ENCODE measurements at places on chromosomes 1 and 21.

- no peak for DNase-seq
Measured at GRCh38 chr1:19074902-19075721, 118.6 kb upstream of the IFFO2 start.

DNA sequence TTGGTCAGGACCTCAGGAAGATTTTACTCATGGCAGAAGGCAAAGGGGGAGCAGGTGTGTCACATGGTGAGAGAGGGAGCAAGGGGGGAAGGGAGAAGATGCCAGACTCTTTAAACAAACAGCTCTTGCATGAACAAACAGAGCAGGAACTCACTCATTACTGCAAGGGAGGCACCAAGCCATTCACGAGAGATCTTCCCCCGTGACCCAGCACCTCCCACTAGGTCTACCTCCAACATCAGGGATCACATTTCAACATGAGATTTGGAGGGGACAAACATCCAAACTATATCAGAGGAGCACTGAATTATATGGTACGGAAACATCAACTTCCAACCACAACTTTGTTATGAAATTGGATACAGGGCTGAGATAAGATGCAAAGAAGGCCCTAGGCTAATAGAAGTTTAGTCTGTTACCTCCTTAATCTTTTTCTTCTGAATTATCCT lies 164.9 kb downstream of the ST6GALNAC3 start:
- DNase-seq: no peak

GRCh38 chr1:67005068-67005467 lies 48.9 kb downstream of the SLC35D1 start:
- DNase-seq: no peak

DNA sequence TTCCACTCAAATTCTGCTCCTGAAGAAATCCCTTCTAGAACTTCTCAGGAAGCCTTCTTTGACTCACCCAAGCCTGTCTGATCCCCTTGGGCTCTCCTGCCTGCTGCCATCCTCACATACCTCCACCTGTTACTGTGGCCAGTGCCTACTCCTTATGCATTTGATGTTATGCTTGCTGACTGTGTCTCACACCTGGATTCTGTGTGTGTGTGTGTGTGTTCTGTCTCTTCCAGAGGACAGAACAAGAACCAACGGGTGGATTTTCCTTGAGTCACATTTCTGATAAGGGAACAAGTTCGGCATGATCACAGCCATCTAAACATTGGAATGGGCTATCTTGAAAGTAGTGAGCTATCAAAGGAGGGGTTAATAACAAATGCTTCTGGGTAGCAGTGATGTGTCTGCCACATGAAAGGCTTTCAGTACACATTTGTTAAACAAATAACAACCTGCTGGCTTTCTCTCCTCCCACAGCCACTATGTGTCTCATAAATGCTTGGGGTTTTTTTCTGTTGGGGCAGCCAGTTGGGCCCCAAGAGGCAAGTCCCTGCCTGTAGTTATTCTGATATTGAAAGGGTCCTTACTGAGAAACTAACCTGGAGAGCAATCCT lies 8.9 kb upstream of the GPR37L1 start:
- DNase-seq: no peak

- no peak for DNase-seq
Measured at GRCh38 chr1:208513799-208514198, 269.6 kb upstream of the PLXNA2 start.

GRCh38 chr1:92858564-92859399 lies 26.9 kb downstream of the RPL5 start:
- DNase-seq: peak; percentile 39

- no peak for DNase-seq
Measured at GRCh38 chr1:172001288-172001687, 160.0 kb downstream of the DNM3 start.

GRCh38 chr1:106646816-106647215 lies 409.7 kb upstream of the PRMT6 start:
- no peak for DNase-seq

DNA sequence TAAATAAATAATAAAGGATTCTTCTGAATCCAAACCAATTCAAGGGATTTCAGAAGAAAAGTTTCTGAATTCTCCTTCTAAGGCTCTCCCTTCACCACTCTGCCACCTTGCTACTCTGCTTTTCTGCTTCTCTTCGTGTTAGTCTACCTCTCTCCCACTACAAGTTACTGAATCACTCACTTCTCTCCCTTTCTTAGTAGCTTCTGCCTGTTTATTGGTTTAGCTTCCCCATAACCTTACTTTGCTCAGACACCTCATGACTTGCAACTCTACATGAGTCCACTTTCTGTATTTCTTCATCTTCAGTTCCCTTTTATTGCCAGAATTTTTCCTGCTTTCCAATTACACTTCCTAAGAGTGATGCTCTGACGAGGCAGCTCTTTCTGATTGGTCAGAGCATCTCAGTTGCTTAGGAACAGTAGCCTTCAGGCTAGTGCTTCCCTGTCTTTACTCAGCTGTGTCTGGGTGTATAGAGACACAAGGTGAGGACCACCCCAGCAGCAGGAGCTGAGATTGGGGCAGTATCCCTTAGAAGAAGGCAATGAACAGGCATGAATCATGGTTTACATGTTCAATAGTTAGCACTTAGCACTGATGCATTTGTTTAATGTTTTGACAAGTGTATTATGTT lies 144.6 kb downstream of the SLC30A10 start:
- DNase-seq: no peak

GRCh38 chr1:171965777-171966176 lies 124.5 kb downstream of the DNM3 start:
- DNase-seq: no peak

DNA sequence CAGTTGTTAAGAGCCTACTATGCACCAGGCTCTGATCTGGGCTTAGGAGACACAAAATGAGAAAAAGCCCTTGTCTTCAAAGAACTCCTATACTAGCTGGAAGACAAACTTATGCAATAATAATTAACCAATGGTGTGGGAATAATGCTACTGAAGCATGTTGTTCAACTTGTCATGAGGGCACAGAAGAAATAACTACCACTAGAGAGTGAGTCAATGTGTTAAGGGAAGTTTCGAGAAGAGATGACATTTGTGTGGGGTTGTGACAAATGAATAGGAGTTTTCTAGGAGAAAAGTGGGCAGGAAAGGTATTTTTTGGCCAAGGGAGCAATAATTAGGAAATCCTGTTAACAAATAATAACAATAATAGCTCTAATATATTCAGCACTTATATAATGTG lies 205.0 kb downstream of the PDE4B start:
- no peak for DNase-seq

GRCh38 chr1:206066479-206067171 lies 13.7 kb downstream of the RHEX start:
- no peak for DNase-seq

- no peak for DNase-seq
Measured at GRCh38 chr1:30762930-30763650, 5.5 kb upstream of the LAPTM5 start.

DNA sequence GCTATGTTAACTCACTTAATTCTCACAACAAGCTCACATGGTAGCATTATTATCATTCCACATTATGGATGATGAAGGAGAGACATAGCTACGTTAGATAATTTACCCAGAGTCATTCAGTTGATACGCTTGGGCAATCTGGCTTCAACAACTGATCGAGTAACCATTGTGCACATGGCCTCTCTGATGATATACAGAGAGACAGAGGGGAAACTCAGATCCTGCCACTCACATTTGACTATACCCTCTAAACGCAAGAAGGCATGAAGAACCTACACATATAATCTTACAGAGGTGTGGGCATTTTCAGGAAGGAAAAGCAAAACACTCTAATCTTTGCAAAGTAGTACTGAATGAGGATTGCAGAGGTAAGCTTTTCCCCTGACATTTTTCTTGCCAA lies 360.1 kb downstream of the BARHL2 start:
- DNase-seq: no peak

- DNase-seq: no peak
Measured at GRCh38 chr1:245742896-245743295, 588.1 kb downstream of the KIF26B start.

DNA sequence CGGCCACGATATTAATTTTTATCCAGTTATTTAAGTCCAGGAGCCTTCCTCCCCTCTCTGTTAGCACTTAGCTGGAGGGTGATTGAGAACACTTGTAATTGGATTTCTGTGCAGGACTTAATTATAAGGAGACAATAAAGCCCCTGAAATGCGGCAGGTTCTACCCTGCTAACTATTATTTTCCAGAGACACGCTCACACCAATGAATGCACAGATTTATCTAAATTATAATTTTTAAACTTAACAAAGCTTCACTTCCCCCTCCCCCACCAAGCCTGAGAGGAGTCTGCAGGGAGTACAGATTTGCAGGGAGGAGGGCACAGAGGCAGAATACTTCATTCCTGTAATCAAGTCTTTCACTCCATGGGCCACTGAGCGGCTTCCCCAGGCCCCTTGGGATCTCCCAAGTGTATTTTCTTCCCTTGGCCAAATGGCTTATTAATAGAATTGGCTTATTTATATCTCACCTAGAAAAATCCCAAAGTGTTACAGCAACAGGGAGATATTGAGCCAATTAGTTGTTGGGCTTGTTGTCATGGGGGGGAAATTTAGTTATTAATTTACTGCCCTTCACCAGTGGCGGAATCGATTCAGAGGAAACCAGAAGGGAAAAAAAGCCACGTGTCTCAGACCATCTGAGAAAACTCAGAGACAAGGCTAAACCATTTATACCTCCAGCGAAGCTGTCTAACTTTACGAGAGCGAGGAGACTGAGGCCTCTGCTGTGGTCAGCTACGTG lies 99.0 kb upstream of the CD34 start:
- DNase-seq: no peak

GRCh38 chr21:29146726-29147125 lies 16.3 kb downstream of the MAP3K7CL start:
- DNase-seq: no peak

DNA sequence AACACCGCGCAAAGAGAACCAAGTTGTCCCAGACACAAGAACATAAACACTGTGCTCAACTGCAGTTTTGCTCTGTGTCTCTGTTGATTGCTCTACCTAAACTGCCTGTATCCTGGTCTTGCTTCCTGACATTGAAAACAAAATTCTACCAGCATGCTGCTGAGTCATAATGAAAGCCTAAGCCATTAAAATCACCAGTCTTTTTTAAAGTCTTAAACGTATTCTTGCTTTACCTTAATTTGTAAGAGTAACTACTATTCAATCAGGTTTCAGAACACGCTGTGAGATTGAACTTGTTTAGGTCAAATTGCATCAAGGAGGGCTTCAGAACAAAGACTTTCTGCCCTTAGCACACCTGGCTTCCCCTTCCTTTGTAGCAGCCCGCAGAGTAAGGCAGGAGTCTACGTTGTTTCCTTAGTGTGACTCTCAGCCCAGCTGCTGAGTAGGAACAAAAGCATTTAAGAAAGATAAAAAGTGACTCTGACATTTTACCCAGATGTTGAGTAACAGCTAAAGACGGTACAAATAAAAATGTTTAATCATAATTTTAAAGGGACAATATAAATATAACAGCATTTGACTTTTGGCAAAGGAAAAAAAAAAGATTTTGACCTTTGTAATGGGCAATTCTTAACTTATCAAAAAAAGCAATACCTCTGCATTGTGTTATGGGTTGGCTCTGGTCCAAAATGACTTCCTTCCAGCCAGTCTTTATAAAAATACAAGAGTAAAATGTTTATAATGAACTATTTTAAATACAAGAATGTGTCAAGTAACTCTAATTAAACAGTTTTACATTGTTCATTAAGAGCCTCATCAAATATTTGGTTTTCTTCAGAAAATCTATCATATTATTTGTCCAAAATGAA lies 186.9 kb upstream of the ADGRL4 start:
- no peak for DNase-seq

DNA sequence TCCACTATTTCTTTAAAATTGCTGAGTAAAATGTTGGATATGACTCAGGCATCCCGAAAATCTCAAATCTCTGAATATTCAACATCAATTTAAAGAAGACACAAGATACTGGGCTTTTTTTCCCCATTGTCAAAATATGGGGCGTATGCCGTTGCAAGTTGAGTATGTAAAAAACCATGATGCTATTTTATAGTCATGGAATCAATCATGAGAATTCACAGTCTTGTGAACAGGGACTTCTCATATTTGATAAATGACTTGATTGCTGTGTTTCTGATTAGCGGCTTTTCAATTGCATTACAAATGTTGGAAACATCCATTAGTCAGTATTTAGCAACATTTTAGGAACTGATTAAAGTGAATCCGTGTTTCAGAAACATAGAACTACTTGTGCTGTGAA lies 45.3 kb downstream of the SETD4 start:
- DNase-seq: no peak

- DNase-seq: no peak
Measured at GRCh38 chr1:115373305-115373704, 35.3 kb upstream of the NGF start.

GRCh38 chr1:244448279-244449036 lies 3.3 kb downstream of the ADSS2 start:
- DNase-seq: no peak

DNA sequence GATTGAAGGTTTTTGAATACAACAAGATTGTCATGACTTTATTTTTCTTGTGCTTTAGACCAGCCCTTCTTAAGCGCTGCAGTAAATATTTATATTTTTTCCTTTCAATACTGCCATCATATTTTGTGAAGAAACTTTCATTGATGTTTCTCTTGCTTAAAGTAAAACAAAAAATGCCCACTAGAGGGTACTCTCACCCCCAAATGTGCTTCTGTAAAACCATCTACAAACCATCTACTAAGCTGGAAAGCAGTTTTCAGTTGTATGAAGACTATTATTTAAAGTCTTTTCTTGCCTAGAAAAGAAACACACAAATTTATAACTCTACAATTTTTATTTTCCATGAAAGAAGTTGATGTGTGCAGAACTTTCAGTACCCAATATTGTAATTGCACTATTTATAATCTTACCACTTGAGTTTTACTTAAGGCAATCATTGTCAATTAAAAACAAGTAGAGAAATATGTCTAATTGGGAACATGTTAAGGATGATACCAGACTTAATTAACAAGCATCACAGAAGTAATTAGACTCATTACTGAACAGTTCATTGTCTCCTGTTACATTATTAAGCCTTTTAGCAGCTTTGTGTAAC lies 10.7 kb downstream of the LEPR start:
- no peak for DNase-seq

DNA sequence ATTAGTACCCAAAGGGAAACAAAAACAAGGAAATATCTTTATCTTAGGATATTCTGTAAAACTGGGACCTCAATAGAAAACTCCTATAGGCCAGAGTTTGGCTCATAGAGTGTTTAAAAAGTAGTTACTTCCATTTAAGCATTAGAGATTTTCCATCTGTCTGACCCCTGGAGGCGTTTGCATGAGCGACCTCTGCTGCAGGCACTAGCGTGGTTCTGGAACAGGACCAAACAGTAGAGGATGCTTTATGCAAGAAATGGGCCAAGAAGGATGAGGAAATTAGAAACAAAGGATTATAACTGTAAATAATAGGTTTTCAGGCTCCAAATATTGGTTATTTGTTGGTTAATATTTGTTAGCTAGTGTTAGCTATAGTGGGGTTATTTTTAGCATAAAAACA lies 5.7 kb downstream of the ZBTB40 start:
- no peak for DNase-seq

GRCh38 chr21:36052860-36053714 lies 7.2 kb downstream of the SETD4 start:
- no peak for DNase-seq
